Kidney tubule cell (primary cell): ENCODE measurements at places on chromosomes 12 and 14.

GRCh38 chr14:103131580-103131979, 8.3 kb downstream of the TNFAIP2 start:
- DNase-seq, result no peak

GRCh38 chr14:23793532-23793931, 157.4 kb downstream of the DHRS2 start:
- DNase-seq, result no peak

DNA sequence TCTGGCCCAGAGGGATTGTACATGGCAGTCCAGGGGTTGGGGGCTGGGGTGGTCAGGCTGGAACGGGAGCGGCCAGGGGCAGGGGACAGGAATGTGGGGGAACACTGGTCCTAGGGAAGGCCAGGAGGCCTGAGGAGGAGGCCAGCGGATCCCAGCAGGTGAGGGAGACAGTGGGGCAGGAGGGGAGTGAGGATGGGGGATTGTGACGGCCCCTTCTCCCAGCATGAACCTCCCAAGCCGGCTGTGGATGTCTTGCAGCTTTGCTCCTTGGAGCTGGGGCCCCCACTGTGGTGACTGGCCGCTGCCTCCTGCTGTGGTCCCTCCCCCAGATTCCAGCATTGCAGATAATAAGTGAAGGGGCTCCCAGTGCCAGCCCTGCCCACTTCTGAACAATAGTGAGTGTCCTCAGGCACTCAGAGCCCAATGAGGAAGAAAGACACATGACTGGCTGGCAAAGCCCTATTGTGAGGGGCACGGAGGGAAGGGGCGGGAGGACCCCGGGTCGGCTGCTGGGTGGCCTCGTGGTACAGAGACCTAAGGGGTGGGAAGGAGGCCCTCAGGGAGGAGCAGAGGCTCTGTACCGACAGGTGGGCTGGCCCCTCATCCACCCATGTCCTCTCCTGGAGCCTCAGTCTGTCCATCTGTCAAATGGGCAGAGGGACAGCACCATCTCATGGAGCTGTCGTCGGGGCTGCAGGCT, 215.0 kb downstream of the KIF26A start:
- DNase-seq, result no peak

DNA sequence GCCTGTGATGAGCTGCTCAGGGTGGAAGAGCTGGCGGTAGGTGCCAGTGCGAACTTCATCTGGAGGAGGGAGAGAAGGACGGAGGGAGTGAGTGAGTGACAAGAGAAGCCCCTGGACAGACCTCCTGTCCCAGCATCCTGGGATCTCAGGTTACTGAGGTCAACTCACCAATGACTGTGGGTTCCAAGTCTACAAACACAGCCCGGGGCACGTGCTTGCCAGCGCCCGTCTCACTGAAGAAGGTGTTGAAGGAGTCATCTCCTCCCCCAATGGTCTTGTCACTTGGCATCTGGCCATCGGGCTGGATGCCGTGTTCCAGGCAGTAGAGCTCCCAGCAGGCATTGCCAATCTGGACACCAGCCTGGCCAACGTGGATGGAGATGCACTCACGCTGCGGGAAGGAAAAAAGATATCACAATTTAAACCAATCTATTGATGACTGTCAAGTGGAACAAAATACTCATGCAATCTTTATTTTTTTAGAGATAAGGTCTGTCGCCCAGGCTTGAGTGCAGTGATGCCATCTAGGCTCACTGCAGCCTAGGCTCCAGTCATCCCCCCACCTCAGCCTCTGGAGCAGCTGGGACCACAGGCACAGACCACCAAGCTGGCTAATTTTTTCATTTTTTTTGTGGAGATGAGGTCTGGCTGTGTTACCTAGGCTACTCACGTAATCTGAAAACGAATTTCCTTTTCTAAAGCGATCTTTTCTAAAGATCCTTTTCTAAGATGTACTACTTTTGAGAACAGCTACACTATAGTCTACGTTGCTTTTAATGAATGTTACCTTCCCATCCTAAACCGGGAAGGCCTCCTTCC, 1.7 kb downstream of the TUBA1B start:
- no peak for DNase-seq

GRCh38 chr14:100864960-100865681, 38.4 kb downstream of the RTL1 start:
- DNase-seq, result no peak

GRCh38 chr14:54606178-54606577, 39.2 kb downstream of the SAMD4A start:
- DNase-seq, result peak; percentile 47

DNA sequence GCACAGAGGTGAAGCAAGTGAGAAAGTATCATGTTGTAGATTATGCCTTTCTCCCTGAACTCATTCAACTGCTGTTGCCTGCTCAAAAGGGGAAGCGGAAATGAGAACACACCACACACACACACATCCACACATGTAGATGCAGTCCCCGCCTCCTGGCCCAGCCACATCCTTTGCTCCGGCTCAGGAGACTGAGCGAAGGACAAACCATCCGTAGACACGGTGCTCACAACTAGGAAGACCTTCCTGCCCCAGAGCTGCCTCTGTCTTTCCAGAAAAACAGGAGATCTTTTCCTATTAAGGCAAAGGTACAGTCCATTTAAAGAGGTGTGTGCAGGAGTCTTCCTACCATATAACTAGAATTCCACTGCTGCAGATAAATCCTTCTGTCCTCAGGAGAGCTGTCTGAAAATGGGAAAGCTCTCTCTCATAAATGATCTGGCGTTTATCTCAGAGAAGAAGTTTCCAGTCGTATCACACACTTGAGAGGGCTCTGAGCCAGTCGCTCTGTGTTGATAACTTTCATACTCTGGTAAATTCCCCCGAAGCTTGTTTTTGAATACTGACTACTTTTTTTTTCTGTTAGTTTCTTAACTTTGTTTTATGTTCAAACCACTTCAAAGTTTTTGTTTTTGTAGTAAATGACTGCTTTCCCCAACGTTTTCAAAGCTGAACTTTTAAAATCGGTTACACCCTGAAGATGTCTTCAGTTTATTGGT, at the start of gene TESPA1:
Gene TESPA1, minus strand, starts transcription at position 105 of the 719 bp plus-strand sequence. CDS start 10,200 bp downstream, outside the sequence.
- DNase-seq, result no peak

GRCh38 chr12:26773313-26774104, 59.5 kb downstream of the ITPR2 start:
- no peak for DNase-seq

- no peak for DNase-seq
These were observed 6.1 kb downstream of the EDDM3B start for GRCh38 chr14:20774258-20774824.

DNA sequence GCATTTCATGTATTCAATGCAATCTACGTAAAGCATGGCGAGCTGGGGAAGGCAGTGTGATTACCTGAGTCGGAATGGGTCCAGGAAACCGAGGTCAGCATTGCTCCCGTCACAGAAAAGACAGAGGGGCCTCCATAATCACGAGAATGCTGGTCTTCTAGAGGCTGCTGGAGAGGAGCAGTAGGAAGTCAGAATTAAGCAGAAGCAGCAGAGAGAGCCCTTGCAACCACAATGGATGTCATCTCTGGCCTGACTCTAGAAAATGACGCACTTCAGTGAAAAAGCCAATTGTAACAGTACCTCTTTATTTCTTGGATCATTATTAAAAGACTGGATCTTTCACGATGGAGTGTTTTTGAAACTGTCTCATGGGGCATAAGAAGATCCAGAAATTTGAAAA, 69.5 kb upstream of the FOXN3 start:
- no peak for DNase-seq

DNA sequence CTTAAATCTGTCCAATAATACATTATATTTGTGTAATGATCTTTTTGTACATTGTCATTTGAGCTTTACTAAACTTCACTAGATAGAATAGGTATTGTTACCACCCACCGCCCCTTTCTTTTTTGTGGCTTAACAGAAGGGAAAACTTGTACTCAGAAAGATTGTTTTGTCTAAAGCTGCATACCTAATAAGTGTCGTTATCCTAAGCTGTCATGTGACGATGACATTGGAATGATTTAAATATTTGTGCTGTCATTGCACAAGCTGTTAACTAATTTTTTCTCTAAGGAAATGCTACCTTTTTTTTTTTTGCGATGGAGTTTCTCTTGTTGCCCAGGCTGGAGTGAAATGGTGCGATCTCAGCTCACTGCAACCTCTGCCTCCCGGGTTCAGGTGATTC, 3.6 kb downstream of the DIP2B start:
- DNase-seq, result no peak

DNA sequence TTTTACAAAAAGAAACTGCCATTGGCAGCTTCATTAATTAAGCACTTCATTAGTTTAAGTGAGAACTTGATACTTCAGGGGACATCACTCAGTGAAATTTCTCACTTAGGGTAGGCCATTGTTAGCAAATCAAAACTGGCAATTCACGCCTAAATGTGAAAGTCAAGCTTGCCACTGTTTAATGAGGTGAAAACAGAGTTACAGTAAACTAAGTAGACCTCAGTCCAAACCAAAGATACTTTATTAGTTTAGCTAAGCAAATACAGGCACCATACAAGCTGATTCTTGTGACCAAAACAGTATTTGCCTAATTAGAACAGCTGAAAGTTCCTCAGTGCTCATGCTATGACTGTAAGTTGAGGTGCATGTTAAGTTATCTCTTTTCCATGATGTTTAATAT, 176.5 kb upstream of the CPNE8 start:
- no peak for DNase-seq

DNA sequence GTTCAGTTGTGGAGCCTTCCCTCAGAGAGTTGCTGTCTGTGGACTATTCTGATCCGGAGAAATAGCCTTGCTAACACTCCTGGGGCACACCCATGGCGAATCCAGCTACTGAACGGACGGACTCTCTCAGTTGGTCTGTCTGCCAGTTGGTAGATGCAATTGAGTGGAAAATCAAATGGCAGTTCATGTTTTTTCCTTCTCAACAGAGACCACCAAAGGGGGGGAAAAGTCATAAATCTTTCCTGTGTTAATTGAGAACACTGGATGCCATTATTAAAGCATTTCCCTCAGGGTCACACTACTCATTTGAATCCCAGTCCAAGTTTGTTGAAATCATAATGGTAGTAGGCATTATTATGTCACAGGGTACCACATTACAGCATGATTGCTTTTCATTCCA, 354.3 kb upstream of the FAR2 start:
- DNase-seq, result no peak

DNA sequence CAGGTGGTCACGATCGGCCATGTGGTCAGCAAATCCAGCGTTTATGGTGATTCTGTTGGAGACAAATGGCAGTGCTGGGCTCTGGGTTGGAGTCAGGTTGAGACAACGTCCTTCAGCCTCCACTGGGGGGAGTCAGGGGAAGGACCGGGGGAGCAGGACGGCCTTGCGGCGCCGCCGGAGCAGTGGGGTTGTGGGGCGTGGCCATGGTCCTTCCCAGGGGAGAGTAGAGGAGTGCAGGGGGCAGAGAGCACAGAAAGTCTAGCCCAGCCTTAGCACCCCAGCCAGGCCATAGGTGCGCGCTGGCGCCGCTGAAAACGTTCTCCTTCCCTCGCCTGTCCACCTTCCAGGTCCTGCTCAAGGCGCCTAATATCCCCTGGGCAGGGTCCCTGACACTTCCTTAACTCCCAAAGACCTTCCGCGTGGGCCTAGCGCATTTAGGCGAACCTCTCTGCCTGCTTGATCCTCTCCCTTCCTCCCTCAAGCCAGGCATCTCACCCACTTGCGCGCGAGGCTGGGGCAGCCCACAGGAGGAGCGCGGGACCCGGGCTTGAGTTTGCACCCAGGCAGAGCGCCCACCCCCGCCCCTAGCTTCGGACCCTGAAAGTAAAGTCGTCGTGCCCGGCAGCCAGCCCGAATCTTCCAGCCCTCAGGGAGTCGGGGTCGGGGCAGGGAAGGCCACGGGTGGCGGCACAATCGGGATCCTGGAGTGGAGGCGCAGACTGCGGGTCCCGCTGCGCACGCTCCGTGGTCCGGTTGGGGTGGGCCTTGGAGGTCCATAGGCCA, 3.1 kb upstream of the KIF26A start:
- DNase-seq, result peak; percentile 16

GRCh38 chr12:13891902-13892301, 89.5 kb downstream of the GRIN2B start:
- peak; percentile 37 for DNase-seq

DNA sequence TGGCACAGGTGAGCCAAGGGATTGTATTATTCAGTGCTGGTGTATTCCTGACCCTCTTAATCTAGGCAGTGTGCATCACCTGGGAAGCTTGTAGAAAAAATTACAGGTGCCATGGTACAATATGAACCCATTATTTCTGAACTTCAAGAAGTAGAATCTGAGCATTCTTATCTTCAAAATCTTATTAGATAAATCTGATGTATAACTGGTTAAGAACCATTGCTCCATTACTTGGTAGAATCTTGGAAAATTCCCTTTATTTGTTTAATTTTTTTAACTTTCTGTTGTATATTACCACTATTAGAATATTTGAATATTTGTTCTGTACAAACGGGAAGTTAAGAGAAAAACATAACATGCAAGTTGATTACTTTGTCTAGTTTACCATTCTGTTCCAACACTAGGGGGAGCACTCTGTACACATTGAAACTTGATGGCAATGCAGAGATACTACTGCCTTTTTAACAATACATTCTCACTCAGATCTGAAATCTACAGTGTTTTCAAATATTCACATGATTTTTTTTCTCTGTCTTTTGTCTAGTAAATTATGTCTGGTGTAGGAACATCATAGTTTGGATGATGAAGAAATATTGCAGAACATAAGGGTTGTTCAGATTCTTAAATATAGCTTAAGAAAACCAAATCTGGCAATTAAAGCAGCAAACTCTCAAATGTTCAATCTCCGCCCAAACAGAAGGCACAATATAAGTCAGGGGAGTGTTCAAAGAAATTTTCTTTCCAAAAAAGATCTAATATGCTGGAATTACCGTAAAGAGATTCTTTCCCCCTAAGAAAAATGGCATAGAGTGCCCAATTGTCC, 196.6 kb downstream of the PCNX1 start:
- peak; percentile 66 for DNase-seq

GRCh38 chr12:9667403-9668160, 1.9 kb upstream of the CLEC2D start:
- DNase-seq, result peak; percentile 5

DNA sequence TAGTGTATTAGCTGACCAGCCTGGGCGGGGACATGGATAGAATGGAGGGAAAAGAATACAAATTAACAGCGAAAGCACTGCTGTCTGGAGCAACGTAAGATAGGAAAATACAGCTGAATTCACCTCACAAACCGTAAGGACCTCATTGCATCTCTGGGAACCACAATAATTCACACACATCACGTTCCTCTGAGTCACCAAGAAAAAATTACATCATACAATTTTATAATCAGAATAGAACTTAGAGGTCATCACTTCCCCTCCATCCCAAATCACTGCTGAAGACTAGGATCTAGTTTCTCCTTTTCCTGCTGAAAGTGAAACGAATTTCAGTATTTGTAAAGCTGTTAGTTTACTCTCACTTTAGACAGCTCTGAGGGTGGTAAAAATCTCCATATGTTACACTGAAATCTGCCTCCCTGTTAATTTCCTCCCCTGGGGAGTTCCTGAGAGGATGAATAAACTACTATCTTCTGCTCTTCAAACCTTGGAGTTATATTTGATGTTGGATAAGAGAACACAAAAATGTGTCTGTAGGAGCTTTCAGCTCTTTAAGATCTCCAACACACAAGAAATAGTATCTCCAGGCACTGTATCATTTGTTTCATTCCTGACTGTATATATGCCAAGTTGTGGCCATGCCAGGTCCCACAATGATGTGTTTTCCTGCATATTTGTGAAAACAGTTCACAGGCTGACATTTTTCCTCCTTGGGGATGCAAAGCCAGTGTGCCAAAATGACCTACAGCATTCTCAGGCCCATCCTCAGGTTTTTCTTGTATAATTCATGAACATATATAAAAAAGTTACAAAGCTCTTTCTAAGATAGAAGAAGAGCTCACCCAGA, 63.8 kb upstream of the SSTR1 start:
- peak; percentile 50 for DNase-seq
